ENCODE measurements at places on chromosomes 3 and 15.

- no peak for DNase-seq
Observed at GRCh38 chr3:106440672-106441071, 571.9 kb upstream of the CBLB start.

DNA sequence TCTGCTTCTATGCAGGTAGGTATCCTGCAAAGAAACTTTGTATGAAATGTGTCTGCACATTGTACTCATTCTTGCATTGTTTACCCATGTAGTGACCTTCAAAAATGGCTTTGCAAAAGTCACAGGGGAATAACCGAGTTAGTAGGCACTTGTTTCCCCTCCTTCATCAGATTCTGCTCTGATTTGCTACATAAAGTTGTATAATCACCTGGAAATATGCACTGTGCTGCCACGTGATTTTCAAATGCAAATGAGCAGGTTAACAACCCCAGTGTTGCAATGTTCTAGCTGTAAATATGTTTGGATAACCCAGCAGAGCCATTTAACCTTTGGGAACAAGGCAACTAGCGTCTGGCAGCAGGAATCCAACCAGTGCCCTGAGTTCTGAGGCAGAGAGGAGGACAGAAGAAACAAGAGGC lies at the start of gene KNG1:
Gene KNG1 (plus strand): TSS at position 321 of the 419 bp plus-strand sequence. CDS start 184 bp downstream, outside the sequence.
- DNase-seq: no peak

DNA sequence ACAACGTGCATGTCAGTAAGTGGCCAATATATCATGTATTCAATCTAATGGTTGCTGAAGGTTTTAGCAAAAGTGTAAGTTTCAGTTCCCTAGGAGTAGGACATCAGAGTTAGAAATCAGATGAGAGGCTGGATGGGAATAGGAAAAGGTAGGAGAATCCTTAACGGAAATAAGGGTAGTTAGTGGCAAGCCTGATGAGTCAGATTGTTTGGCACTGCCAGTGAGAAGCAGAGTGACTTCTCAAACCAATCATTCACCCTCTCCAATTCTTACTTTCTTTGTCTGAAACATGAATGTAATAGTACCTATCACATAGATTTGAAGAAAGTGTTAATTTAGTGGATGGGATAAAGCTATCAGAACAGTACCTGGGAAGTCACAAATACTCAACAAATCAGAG lies 894.0 kb downstream of the NTRK3 start:
- DNase-seq: no peak

- DNase-seq: no peak
Observed at GRCh38 chr3:158486200-158486599, 84.8 kb upstream of the MLF1 start.

DNA sequence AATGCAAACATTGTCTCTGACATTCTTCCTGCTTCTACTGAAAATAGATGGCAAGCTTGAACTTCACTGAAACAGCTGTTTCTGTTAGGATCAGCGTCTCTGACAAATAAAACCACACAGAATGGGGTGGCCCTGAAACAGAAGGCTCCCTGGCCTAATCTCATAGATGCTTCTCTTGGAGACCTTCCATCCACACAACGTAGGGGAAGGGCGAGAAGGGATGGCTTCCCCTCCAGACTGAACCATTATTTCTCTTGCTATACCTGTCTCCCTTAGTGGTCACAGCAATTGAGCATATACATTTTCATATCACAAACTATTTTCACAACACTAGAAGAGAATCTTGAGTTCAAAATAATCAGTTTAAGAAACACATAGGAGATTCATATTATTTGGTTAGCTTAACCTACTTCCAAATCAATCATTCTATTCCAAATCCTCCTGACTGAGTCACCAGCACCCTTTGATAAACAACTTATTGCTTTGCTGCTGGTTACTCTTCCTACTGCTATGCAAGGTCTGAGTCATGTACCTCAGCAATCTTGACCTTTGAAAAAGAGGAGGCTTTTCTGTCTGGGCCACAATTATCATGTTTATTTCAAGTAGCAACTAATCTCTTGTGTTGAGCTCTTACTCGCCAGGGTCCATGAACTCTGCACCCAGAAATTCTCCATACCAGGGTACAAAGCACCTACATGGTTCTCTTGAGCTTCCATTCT lies 45.5 kb downstream of the CBLB start:
- no peak for DNase-seq

DNA sequence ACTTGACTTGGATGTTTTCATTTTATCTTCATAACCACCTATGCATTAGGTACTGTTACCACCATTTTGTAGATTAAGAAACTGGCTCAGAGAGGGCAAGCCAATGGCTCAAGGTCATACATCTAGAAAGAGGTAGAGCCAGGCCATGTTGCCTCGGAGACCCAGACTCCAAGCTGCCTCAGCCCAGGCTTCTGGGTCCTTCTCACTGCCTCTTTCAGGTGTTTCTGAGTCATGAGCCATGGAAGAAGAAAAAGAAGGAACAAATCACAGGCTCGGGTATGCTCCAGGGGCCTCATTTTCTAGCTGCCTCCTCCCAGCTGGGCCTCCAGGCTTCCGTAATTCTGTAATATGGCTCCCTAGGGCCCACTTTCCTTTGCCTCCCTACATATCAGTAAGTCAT lies 226.5 kb upstream of the TOPAZ1 start:
- DNase-seq: no peak

DNA sequence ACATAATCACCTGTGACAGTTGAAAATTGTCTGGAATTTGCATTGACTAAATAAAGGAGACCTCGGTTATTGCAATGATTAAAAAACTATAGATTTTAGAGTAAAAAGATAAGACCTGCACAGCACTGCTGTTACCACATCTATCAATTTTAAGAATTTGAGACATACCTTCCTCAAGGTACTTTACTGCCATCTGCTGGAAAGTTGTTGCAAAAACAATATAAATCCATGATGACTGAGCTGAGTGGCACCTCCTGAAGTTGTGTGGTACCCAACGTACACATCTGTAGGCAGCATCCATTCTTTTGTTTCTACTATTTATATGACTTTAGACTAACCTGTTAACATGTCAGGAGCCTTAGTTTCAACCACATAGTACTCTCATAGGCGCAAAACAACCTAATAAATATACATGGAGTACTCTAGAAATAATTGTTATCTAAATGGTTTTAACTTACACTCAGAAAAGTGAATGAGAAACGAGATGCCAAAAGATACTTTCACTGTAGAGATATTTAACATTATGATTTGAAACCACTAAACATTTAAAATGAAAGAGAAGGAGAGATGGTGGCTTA lies 106.7 kb downstream of the GHSR start:
- no peak for DNase-seq

GRCh38 chr3:99803297-99803696 lies 14.4 kb upstream of the CMSS1 start:
- DNase-seq: no peak

DNA sequence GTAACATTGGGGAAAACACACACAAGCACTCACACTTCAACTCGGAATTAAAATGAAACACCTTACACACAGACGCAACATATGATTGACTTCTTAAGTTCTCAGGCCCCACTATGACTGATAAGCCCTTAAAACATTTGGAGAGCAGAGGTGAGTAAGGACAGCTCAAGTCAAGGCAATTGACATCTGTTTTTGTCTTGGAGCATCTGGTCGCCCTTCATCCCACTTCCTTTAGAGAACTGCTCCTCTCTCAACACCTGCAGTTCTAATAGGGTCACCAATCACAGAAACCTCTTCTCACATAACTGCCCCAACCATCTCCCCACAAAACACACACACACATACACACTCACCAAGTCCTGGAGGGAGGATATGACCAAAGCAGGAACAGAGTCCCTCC lies 43.4 kb downstream of the ERC2 start:
- DNase-seq: no peak

DNA sequence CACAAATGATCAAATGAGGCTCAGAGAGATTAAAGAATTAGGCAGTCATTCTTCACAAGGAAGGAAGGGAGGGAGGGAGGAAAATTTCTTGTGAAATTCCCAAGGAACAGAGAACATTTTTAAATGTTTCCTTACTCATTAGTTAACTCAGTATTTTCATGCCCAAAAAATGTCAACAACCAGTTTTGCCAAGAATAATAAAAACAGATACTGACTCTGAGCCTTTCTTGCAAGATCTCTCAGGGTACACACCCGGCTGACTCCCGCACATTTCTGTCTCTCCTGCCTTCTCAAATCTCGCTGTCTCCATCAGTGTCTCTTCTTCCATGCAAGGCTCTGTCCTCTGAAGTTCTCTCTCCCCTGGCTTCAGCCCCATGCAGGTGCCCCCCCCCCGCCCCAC lies 265.9 kb downstream of the TJP1 start:
- DNase-seq: no peak

GRCh38 chr15:81749716-81750375 lies 296.0 kb downstream of the MEX3B start:
- no peak for DNase-seq

DNA sequence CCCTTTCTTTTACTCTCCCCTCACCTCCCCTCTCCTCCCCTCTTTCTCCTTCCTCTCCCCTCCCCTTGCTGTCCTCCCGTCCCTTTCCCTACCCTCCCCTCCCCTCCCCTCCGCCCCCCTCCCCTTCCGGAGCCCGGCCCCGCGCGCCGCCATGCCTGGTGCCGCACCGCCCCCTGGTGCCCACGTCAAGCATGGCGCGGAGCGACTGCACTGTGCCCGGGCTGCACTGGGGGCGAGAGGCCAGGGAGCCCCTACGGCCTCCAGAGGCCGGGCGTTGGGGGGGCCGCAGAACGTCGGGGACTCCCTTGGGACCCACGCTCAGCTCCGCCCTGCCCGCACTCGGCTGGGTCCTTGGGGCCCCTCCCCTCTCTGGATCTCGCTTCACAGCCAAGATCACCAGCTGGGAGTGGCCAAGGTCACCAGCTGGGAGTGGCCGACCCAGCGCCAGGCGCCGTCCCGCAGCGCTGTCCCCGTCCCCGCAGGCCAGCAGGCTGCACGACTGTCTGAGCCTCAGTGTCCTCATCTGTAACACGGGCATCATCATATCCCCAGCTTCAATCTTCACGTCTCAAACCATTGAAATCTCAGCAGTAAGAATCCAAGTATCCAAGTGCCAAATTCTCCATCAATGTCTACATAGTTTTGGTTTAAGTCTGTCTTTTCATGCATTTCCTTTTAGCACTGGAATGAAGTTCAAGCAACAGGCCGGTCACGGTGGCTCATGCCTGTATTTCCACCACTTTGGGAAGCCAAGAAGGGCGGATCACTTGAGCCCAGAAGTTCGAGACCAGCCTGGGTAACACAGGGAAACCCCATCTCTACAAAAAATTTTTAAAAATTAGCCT lies 42.5 kb downstream of the TPRA1 start:
- peak; percentile 86 for DNase-seq

Measured in activated CD4-positive, CD25-positive, alpha-beta regulatory T cell treated with anti-CD3 and anti-CD28 coated beads, Interleukin-2, amount 50 U/mL, for 72 hours (primary cell).